ENCODE measurements at places on chromosomes 11 and 22. TPM values are rescaled to one million over a fixed set of nuclear protein-coding genes. Genes with fewer than 3 reads are reported as not detected.

DNA sequence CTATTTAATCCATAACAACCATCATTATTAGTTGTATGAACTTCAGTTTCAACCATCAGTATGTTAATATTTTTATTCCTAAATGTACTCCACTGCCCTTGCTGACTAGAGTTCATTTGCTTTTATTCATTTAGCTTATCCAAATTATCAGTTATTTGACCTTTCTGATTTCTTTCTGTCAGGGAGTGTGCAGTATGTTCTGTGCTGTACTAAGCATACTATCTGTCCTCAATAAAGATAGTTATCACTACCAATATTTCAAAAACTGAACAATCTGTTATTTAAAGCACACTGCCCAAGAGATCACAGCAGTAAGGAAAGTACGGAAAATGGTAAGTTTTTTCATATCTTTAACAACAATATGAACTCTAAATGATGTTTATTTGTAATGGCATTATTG, 8.3 kb downstream of the SLC36A4 start:
- no peak overlapping the region for H3K4me3 ChIP-seq
- H3K27me3 ChIP-seq = no peaks in the 10 kb centered on the region

DNA sequence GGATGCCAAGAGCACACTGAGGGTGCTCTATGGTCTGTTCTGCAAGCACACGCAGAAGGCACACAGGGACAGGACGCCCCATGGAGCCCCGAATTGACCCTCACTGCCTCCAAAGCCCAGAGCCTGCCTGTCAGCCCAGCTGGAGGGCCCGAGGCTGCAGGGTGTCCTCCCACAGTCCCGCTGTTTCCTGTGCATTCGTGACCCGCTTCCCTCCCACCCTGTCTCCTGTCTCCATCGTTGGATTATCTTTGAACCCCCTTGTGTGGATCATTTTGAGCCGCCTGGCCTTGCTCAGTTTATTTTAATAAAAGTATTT, 25.6 kb downstream of the PARVG start:
- no peaks in the 10 kb centered on the region for H3K36me3 ChIP-seq
- H3K27ac ChIP-seq = no peak overlapping the region
- H3K4me1 ChIP-seq = no peaks in the 10 kb centered on the region

DNA sequence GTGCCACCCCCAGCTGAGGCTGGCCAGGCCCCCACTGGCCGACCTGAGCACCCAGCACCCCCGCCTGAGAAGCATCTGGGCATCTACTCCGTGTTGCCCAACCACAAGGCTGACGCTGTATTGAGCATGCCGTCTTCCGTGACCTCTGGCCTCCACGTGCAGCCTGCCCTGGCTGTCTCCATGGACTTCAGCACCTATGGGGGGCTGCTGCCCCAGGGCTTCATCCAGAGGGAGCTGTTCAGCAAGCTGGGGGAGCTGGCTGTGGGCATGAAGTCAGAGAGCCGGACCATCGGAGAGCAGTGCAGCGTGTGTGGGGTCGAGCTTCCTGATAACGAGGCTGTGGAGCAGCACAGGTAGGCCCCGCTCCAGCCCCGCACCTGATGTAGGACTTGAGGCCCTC, 4.7 kb downstream of the ZBTB16 start:
- peaks cover 34% of the 10 kb centered on the region for H3K36me3 ChIP-seq
- no peak for DNase-seq
- peaks cover 18% of the 10 kb centered on the region for H3K27me3 ChIP-seq
- H3K4me3 ChIP-seq = peak overlapping the region; percentile 2
- H3K27ac ChIP-seq = no peak overlapping the region
- peaks cover 23% of the 10 kb centered on the region for H3K4me1 ChIP-seq

- H3K36me3 ChIP-seq = no peaks in the 10 kb centered on the region
- H3K4me1 ChIP-seq = no peaks in the 10 kb centered on the region
- no peak overlapping the region for H3K27ac ChIP-seq
- no peak overlapping the region for H3K4me3 ChIP-seq
- no peaks in the 10 kb centered on the region for H3K27me3 ChIP-seq
These were observed 409.4 kb downstream of the METTL15 start for GRCh38 chr11:28517621-28518020.

- H3K27ac ChIP-seq = no peak overlapping the region
- DNase-seq = no peak
- no peaks in the 10 kb centered on the region for H3K4me1 ChIP-seq
- H3K36me3 ChIP-seq = no peaks in the 10 kb centered on the region
- no peaks in the 10 kb centered on the region for H3K27me3 ChIP-seq
These were observed 19.7 kb upstream of the PDGFB start for GRCh38 chr22:39264349-39265038.

DNA sequence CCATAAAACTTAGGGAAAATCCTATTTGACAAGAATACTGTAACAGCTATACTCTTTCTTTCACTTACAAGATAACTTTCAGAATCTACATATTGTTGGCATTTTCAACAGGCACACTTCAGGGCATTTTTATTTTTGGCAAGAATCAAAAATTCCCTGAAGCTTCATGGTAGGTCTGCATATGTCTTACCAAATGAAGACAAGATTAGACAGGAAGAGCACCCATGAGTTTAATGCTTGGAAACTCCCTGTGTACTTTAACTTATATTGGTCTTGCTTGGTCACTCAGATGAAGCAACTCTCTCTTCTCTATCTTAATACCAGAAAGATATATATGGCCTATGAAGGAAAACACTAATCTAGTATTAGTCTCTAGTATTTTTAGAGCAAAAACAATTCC, 137.7 kb downstream of the ATG16L2 start:
- H3K4me1 ChIP-seq = peaks cover 10% of the 10 kb centered on the region
- H3K4me3 ChIP-seq = no peak overlapping the region
- H3K36me3 ChIP-seq = no peaks in the 10 kb centered on the region
- H3K27ac ChIP-seq = no peak overlapping the region
- no peak for DNase-seq

GRCh38 chr11:42596576-42597145, 715.1 kb upstream of the API5 start:
- no peak overlapping the region for H3K4me3 ChIP-seq
- no peak overlapping the region for H3K27ac ChIP-seq
- H3K27me3 ChIP-seq = no peaks in the 10 kb centered on the region
- no peaks in the 10 kb centered on the region for H3K36me3 ChIP-seq
- H3K4me1 ChIP-seq = no peaks in the 10 kb centered on the region
- peak; percentile 16 for DNase-seq

GRCh38 chr22:45334068-45334467, 24.3 kb downstream of the FAM118A start:
- H3K36me3 ChIP-seq = peaks cover 43% of the 10 kb centered on the region
- peaks cover 5% of the 10 kb centered on the region for H3K4me1 ChIP-seq
- no peak for DNase-seq

GRCh38 chr11:96869207-96869606, 479.4 kb downstream of the JRKL start:
- no peaks in the 10 kb centered on the region for H3K27me3 ChIP-seq
- peaks cover 12% of the 10 kb centered on the region for H3K4me1 ChIP-seq
- H3K27ac ChIP-seq = no peak overlapping the region

Gene KRTAP5-7
- not detected for total RNA-seq

Gene OR52I1
- total RNA-seq = not detected

Gene CTSF
- total RNA-seq = 39.6 TPM

DNA sequence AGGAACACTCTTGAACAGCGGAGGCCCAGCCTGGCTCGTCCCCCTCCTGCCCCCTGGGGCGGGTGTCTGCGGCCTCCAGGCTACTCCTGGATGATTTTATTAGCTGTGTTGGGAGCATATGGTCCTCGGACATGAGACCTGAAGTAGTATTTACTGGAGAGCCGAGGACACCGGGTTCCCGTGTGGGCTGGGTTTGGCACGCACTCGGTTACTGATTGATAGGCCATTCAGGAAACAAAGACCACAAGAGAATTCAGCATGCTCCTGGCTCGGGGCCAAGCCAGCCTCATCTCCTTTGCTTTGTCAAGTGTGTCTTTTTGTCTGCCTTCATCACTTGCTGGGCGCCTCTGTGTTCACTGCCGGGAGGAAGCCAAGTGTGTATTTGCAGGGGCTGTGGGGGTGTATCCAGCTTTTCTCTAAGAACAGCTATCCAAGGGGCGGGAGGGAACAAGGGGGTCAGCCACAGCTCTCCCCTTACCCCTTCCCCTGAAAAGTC, 9.7 kb downstream of the FXYD2 start:
- no peaks in the 10 kb centered on the region for H3K36me3 ChIP-seq
- H3K4me1 ChIP-seq = peaks cover 10% of the 10 kb centered on the region
- no peak overlapping the region for H3K27ac ChIP-seq
- peak; percentile 57 for DNase-seq
- peaks cover 2% of the 10 kb centered on the region for H3K27me3 ChIP-seq

Gene CARD16
- 43.0 TPM for total RNA-seq

- H3K27ac ChIP-seq = no peak overlapping the region
- H3K4me1 ChIP-seq = peaks cover 4% of the 10 kb centered on the region
- no peak overlapping the region for H3K4me3 ChIP-seq
- H3K27me3 ChIP-seq = no peaks in the 10 kb centered on the region
These were observed 145.3 kb downstream of the CRYBB2 start for GRCh38 chr22:25364736-25365241.

GRCh38 chr11:91308069-91308468, 916.5 kb upstream of the FAT3 start:
- peaks cover 3% of the 10 kb centered on the region for H3K4me1 ChIP-seq
- no peak overlapping the region for H3K27ac ChIP-seq
- H3K4me3 ChIP-seq = no peak overlapping the region

- DNase-seq = peak; percentile 13
- peak overlapping the region; percentile 90 for H3K27ac ChIP-seq
- peaks cover 2% of the 10 kb centered on the region for H3K27me3 ChIP-seq
- no peak overlapping the region for H3K4me3 ChIP-seq
- peaks cover 16% of the 10 kb centered on the region for H3K4me1 ChIP-seq
- H3K36me3 ChIP-seq = no peaks in the 10 kb centered on the region
These were observed 1.4 kb upstream of the LTBP3 start for GRCh38 chr11:65559535-65559934.

Gene CTNND1
- 197 TPM for total RNA-seq

GRCh38 chr11:123235656-123236261, 40.7 kb upstream of the CLMP start:
- no peaks in the 10 kb centered on the region for H3K36me3 ChIP-seq
- H3K4me1 ChIP-seq = peaks cover 4% of the 10 kb centered on the region
- H3K4me3 ChIP-seq = no peak overlapping the region
- peak; percentile 76 for DNase-seq
- no peak overlapping the region for H3K27ac ChIP-seq
- H3K27me3 ChIP-seq = no peaks in the 10 kb centered on the region

Gene PDGFB
- total RNA-seq = 39.4 TPM

Gene C11orf21
- total RNA-seq = 5.2 TPM

GRCh38 chr11:4704054-4704789, at the start of gene MMP26:
MMP26 (plus strand) TSS chr11:4704784.
- peak; percentile 35 for DNase-seq
- H3K4me3 ChIP-seq = no peak within 1 kb of the TSS
- no peaks in the 10 kb centered on the region for H3K27me3 ChIP-seq
- H3K36me3 ChIP-seq = no peaks in the 10 kb centered on the region

GRCh38 chr22:18031695-18032454, 7.5 kb upstream of the MICAL3 start:
- peak overlapping the region; percentile 60 for H3K27ac ChIP-seq
- peaks cover 4% of the 10 kb centered on the region for H3K27me3 ChIP-seq
- no peaks in the 10 kb centered on the region for H3K36me3 ChIP-seq
- DNase-seq = no peak

Measured in lung (tissue), 17 donors.